AG10803 (cell line): ENCODE measurements at places on chromosomes 13 and 19.

DNA sequence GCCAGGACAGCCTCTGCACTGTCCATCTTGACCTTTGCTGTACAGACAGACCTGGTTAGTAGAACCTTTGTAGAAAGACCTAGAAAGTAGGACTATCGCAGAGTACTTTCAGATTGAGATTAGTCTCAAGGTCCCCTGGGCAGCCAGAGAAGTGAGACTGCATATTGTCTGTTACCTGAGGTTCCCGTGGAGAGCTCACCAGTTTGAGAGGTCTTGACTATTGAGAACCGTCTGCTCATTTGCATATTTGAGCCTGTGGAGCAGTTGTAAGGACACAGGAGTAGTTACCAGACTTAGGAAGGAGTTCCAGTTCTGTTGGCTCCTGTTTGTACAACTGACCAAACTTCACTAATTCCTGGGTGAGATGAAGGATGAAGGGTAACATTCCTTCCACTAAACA lies 66.2 kb downstream of the SPATA13 start:
- no peak for DNase-seq

DNA sequence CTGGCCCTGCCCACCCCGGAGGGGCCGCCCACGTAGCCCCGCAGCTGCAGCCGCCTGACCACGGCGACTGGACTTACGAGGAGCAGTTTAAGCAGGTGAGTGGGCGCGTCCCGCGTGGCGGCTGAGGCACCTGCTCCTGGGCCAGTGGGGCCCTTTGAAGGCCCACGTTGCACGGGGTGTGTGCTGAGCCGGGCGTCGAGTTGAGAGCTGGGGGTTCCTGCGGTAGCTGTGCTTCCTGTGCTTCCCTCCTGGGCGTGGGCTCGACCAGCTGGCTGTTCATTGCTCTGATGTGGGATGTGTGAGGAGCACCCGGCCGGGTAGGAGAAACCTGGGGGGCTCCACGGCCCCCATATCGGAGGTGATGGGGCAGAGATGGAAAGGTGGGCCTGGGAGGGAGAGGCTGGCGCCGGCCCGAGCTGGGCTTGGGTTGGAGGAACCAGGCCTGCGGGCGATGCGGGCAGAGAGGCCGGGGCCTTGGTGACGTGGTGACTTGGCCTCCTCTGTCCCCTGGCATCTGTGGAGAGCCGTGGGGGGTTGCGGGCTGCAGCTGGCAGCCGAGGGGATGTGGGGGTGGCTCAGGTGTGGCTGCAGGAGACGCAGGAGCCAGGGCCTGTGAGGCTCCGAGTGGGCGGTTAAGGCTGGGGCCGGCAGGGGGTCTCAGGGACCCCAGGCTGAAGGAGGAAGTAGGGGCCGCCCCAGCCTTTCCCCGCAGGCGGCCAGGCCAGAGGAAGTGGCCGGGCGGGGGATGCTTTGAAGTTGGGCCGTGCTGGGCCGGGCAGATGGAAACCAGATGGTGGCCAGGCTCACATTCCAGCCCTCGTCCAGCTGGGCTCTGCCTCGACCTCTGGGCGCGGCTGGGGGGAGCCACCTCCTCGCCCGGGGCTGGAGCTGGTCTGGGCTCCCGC lies 7.1 kb downstream of the ARID3A start:
- DNase-seq: peak; percentile 93

GRCh38 chr19:41530761-41531301 lies 45.1 kb upstream of the CEACAM21 start:
- peak; percentile 34 for DNase-seq

- no peak for DNase-seq
Measured at GRCh38 chr13:21938168-21938567, 267.3 kb downstream of the FGF9 start.

DNA sequence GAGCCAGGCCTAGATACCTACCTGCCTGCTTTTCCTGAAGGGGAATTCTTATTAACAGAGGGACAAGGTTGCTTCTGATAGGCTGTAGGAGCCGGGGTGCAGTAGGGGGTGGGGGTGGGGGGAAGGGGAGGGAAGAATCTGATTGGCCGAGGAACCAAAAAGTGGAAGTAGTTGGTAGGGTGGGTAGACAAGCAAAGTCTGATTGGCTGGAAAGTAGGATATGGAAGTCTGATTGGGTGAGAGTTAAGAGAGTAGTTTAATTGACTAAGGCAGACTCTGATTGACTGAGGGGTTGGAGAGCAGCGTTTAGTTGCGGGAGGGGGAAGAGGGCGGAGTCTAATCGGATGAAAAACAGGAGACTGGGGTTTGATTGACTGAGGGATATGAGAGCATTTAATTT lies 9.4 kb upstream of the CYP4F22 start:
- DNase-seq: no peak

DNA sequence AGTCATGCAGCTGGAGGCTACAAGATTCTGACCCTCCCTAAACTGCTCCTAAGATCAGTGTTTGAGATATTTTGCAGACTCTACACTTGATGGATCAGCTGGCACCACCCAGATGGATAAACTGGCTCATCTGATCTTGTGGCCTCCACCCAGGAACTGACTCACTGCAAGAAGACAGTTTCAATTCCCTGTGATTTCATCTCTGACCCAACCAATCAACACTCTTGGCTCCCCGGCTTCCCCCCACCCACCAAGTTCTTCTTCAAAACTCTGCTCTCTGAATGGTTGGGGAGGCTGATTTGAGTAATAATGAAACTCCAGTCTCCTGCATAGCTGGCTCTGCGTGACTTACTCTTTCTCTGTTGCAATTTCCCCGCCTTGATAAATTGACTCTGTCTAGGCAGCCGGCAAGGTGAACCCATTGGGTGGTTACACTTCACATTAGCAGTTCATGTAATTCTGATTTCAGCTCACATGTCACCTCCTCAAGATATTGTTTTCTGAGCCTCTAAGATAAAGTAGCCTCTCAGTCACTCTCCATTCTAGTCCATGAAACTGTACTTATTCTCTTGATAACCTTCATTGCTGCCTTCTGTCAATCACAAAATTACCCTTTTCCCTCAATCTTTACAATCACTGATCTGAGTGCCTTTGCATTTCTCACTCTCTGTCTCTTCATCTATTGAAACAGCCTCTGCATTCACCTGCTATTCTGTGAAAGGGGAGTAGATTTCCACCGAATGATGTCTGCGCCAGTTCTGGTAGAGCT lies 9.9 kb upstream of the FPR3 start:
- DNase-seq: peak; percentile 92

DNA sequence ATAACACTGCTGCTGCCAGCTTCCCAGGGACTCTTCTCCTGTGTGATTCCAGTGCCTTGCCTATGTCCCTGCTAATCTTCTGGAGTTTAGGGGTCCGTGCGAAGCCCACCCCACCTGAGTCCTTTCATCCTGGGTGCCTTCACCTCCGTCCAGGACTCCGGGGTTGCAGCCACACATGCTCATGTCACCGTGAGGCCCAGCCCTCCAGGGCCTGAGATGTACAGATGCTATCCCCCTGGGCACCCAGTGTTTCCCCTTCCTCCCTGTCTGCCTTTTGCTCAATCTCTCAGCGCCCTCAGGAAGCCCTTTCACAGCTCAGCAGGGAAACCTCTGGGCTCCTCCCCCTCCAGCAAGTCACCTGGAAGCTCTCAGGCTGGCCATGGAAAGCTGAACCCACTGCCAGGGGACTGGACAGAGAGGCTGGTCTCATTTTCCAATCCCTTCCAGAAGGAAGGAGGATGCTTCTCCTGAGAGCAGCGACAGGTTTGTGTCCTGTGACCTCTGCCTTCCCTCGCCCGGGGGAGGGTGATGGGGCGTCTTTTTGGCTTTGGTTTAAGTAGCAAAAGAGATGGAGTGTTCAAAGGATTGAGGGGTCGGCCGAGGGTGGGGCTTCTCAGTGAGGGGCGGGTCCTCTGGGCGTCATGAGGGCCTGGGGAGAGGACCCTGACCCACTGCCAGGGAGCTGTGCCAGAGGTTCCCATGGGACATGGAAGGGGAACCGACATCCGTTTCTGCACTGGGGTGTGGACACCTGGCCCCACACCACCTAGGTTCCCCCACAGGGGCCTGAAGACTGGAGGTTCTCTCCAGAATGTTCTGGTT lies 30.8 kb upstream of the TFDP1 start:
- no peak for DNase-seq

DNA sequence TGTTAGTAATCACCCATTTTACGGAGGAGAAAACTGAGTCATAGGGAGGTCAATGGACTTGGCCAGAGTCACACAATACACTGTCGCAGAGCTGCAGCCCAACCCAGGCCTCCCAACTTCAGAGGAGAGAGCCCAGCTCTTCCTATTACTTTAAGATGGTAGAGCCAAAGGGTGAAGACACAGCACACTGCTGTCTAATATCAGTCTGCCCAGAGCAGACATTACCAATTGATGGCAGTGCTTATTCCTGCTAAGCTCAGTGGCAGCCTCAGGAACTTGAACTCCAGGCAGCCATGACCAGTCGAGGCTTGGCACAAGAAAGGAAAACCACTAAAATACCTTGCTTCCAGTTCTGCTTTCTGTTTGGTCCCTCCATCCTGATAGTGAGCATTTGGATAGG lies 18.4 kb downstream of the TMEM150B start:
- DNase-seq: no peak

GRCh38 chr13:102598061-102598460 lies 1.3 kb downstream of the TPP2 start:
- no peak for DNase-seq

- no peak for DNase-seq
Measured at GRCh38 chr19:7355871-7356270, 7.1 kb downstream of the ARHGEF18 start.

DNA sequence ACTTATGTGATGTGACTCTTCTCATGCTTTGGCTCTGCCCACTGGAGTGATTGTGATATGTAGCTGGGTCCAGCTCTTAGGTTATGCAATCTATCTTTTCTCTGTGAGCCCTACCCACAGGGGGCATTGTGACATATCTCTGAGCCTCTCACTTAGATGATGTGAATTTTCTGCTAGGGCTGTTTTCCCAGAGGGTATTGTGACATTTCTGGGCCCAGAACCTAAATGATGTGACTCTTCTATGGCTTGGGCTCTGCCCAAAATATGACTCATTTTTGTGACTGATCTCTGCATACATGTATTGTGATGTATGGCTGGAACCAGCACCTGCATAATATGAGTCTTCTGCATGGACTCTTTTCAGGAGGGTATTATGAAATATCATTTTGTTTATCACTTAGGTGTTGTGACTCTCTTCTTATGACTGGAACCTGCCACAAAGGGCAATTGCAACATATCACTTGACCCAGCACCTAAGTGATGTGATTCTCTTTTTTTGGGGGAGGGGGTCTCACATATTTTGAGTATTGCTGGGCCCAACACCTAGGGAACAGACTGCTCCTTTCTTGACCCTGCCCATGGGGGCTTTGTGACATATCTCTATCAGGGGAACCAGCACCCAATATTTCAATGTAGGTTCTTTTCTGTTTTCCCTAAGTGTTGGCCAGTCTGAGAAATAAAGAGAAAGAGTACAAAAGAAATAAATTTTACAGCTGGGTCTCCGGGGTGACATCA lies 12.1 kb upstream of the ZNF254 start:
- DNase-seq: peak; percentile 64

GRCh38 chr19:10339380-10339960 lies at the start of gene ICAM3:
Gene ICAM3, minus strand, starts transcription at chr19:10339624. Its CDS starts 10 bp downstream, at chr19:10339614.
- no peak for DNase-seq

DNA sequence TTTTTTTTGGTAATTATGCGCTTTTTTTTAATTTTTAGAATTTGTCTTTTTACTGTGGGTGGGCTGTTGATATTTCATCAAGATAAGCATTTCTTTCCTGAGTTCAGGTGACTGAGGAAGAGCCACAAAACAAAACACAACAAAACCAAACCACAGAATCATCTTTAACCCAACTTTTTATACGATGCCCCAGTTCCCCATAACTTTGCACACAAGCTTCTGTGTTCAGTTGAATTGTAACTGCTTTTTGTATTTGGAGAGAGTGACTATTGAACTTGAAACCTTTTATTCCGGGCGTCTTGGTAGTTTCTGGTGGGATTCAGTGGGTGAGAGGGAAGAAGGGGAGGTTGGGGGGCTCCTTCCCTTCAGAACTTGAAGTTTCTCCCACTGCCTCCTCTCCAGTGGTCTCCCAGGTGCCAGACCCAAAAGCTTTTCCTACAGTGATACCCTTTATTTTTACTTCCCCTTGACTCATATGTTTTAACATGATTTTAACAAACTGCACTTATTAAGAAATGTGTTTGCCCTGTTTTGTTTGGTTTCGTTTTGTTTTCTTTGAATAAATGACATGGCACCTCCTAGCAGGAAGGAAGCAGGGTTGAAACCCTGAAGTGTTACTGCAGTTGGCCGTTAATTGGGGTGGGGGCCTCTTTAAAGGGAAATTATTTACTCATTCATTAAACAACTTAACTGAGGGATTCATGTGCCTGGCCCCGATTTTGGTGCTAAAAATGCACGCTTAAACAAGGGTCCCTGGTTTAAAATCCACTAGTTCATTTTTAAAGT lies 2.7 kb upstream of the CCDC97 start:
- DNase-seq: no peak

- no peak for DNase-seq
Measured at GRCh38 chr13:32588736-32589135, 2.5 kb downstream of the PDS5B start.

GRCh38 chr13:94914895-94915294 lies 202.6 kb upstream of the SOX21 start:
- DNase-seq: no peak

- no peak for DNase-seq
Measured at GRCh38 chr13:41313117-41313516, 2.0 kb downstream of the NAA16 start.

DNA sequence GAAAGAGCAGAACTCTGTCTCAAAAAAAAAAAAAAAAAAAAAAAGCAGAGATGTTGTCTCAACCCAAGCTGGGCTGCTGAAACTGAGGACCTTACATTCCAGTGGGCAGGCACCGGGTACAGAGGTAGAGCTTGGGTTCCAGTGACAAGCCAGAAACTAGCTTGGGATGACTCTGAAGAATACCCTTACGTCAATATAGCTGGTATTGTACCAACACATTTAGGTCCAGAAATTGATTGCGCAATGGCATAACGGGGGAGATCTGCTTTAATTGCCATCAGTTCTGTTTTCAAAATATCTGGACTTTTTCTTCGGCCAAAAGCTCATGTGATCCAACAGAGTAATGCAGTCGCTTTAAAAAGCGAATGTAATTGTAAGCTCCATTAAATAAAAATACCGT lies 103.1 kb upstream of the UBL3 start:
- DNase-seq: peak; percentile 12

DNA sequence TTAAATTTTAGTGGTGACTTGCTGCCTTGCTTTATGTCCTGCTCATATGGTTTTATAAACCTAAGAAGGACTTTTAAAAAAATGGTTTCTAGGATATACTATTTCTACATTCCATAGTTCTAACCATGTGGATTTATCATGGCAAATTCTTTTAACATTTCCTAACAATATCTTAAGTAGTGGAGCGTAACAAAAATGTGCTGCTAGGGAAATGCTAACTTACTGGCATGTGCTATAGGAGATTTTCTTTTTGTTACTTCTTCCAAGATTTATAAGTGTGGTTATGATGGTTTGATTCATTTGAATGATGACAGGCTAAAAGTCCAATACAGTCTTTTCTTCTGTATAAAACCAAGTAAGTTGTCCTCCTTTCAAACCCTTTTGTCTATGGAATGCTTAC lies 713.7 kb downstream of the SLITRK1 start:
- peak; percentile 7 for DNase-seq
